ENCODE measurements at places on chromosomes 4 and X.

DNA sequence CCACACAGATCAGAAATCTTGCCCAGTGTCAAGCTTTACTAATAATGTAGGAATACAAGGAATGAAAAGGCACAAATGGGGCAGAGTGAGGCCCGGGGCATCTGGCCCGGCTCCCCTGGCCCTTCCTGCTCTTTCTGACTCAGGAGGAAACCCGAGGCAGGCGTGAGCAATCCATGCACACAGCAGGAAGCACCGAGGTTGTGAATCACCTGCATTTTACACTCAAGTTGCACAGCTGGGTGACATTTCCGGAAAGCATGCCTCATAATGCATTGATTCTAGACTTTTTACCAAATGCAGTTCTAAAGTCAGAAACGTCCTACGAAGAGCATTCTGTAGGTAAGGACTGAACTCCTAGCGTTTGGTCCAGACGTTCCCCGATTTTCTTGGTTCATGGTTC, 38.9 kb downstream of the PRIMPOL start:
- no peak overlapping the region for H3K4me3 ChIP-seq
- H3K4me1 ChIP-seq: peaks cover 20% of the 10 kb centered on the region
- no peaks in the 10 kb centered on the region for H3K27me3 ChIP-seq
- H3K36me3 ChIP-seq: peaks cover 23% of the 10 kb centered on the region
- H3K27ac ChIP-seq: peak overlapping the region; percentile 8

DNA sequence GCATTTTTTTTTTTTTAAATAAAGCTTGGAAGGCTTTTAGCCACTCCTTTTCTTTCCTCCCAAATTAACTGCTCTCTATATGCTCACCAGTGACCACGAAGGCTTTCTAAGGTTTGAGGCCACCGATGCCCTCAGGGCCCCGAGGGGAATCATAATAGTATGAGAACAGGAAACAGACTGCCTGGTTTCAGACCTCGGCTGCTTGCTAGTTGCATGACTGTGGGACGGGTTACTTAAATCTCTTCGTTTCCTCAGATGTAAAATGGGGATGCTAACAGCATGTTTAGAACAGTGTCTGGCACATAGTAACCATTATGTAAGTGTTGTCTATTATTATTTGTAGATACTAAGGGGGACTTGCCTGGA, 3.6 kb downstream of the LINC00632 start:
- no peaks in the 10 kb centered on the region for H3K4me1 ChIP-seq
- H3K27ac ChIP-seq: no peak overlapping the region
- H3K4me3 ChIP-seq: no peak overlapping the region
- DNase-seq: no peak
- H3K27me3 ChIP-seq: peaks cover 2% of the 10 kb centered on the region

DNA sequence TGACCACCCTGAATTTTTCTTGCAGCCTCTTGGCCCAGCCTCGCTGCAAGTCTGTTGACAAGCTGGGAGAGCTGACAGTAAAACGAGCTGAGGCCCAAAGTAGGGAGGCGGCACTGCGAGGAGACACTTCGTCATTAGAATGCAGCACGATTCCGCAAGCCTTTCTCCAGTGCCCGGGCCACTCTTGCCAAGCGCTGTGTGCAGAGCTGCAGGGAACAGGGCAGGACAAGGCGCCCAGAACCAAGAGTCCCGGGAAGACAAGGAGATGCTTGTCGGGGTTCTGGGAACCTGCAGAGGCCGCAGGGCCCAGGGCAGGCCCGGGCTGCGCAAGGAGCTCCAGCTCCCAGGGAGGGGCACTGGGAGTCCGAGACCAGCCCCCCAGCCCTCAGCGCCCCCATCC, 187.1 kb downstream of the BCOR start:
- peaks cover 6% of the 10 kb centered on the region for H3K4me1 ChIP-seq
- no peak overlapping the region for H3K4me3 ChIP-seq
- no peak for DNase-seq
- H3K27me3 ChIP-seq: no peaks in the 10 kb centered on the region
- no peak overlapping the region for H3K27ac ChIP-seq

- H3K4me3 ChIP-seq: no peak overlapping the region
- no peaks in the 10 kb centered on the region for H3K4me1 ChIP-seq
- no peak overlapping the region for H3K27ac ChIP-seq
- no peaks in the 10 kb centered on the region for H3K27me3 ChIP-seq
These were observed 158.4 kb downstream of the PDHA2 start for GRCh38 chr4:95998311-95998710.

DNA sequence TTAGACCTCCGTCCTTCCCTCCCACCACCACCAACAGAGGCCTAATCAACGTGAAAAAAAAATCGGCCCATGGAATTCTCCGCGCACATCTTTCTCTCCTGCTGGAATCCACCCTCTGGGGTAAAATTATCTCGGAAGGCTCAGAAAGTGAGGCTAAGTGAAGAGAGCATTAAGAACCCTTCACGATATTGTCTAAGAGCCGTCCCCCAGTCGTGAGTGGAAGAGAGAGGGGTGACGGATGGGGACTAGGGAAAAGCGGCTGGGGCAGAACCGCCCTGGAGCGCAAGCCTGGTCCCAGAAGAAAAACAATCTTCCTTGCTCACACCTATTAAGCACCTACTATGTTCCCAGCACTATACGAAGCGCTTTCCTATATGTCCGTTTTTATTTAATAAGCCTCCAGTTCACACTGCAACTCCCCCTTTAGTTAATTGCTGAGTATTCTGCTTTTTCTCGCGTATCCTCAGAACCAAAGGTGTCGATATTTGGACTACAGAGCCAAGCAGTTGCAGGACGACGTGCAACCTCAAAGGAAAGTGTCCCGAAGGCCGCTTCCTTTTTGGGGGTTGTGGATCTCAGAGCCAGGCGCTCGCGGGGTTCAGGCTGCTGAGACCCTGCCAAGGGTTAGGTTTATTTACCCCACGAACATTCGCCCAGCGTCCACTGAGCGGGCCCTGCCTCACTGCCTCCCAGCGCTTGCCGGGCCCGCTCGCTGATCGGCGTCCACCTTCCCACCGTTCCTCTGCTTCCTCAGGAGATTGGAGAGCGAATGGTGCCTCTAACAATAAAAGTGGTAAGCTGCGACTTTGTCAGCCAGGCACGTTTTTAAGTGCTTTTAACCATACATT, 889 bp downstream of the MGARP start:
- no peaks in the 10 kb centered on the region for H3K36me3 ChIP-seq
- peaks cover 19% of the 10 kb centered on the region for H3K4me1 ChIP-seq
- H3K4me3 ChIP-seq: peak overlapping the region; percentile 79
- H3K27me3 ChIP-seq: peaks cover 59% of the 10 kb centered on the region
- no peak overlapping the region for H3K27ac ChIP-seq

DNA sequence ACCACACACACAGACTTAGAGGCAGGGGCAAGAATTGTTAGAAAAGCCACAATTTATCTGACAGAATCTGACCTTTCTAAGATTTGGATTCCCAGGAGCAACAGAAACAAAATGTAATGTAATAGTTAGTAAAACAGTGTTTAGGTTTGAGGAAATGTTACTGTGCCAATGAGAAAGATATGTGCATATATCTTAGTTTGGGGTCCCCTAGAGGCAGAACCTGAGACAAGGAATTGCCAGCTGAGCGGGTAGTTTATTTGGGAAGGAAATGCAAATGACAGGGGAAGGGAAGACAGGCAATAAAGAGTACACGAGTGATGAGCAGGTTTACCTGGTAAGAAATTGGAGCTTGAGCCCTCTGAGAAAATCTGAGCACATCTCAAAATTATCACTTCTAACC, 31.3 kb upstream of the DDX53 start:
- H3K27ac ChIP-seq: no peak overlapping the region
- H3K27me3 ChIP-seq: no peaks in the 10 kb centered on the region
- DNase-seq: no peak
- H3K36me3 ChIP-seq: no peaks in the 10 kb centered on the region
- no peak overlapping the region for H3K4me3 ChIP-seq

DNA sequence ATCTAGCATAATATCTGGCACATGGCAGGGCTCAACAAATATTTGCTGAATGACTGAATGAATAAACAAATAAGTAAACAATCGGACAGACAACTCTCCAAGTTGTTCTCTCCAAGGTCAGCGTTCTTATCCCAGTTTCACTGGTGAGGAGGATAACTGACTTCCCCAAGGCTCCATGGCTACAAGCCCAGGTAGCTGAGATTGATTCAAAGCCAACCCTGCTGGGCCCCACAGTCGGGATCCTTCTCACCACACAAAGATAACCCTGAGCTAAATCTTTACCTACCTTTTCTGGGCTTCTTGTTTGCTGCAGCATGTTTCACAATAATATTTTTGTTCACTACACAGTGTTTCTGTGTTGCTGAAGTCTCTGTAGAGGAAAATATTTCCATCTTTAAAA, 54.9 kb downstream of the USP46 start:
- peaks cover 14% of the 10 kb centered on the region for H3K36me3 ChIP-seq
- H3K27ac ChIP-seq: no peak overlapping the region
- no peak overlapping the region for H3K4me3 ChIP-seq
- no peaks in the 10 kb centered on the region for H3K4me1 ChIP-seq
- DNase-seq: no peak

DNA sequence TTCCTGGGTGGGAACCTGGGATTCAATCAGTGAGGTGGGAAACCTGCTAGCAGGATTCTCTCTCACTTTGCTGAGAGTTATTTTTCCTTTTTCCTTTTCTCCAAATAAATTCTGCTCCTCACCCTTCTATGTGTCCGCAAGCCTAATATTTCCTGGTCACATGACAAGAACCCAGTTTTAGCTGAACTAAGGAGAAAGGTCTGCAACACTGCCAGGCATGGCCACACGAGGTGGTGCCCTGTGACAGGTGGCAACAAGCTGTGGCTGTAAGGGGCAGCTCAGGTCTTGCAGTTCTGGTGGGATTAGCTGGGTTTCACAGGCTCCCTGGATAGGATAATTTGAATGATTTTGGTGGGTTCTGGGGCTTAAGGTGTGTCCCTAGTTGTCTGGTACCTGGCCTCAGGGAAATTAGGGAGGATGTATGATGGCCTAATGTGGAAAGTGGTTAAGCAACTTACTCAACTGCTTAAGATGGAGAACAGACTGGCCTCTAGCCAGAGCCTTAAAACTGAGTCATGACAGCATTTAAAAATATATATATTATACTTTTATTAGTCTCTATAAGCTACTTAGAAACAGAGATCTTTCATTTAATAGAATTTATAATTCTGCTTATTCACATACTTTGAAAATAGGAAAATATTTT, 215.0 kb downstream of the IL15 start:
- DNase-seq: no peak
- H3K4me3 ChIP-seq: no peak overlapping the region
- no peak overlapping the region for H3K27ac ChIP-seq
- H3K4me1 ChIP-seq: no peaks in the 10 kb centered on the region
- H3K36me3 ChIP-seq: no peaks in the 10 kb centered on the region
- H3K27me3 ChIP-seq: peaks cover 4% of the 10 kb centered on the region

- H3K27me3 ChIP-seq: no peaks in the 10 kb centered on the region
- H3K4me1 ChIP-seq: no peaks in the 10 kb centered on the region
- H3K36me3 ChIP-seq: no peaks in the 10 kb centered on the region
These were observed 67.0 kb upstream of the VCX start for GRCh38 chrX:7775987-7776386.

DNA sequence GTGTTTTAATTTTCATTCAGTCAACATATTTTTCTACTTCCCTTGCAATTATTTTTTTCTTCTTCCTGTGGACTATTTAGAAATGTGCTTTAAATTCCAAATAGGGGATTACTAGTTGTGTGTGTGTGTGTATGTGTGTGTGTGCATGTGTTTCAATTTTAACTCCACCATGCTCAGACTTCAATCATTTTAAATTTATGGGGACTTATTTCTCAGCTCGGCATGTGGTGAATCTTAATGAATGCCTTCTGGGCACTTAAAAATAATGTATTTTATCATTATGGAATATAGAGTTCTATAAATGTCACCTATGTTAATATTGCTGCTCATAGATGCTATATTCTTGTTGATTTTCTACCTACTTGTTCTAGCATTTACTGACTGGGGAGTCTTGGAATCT, 465.6 kb upstream of the PRKX start:
- H3K4me1 ChIP-seq: no peaks in the 10 kb centered on the region
- H3K27me3 ChIP-seq: no peaks in the 10 kb centered on the region
- DNase-seq: no peak

- H3K36me3 ChIP-seq: no peaks in the 10 kb centered on the region
- DNase-seq: no peak
- no peaks in the 10 kb centered on the region for H3K4me1 ChIP-seq
These were observed 67.2 kb upstream of the NDP start for GRCh38 chrX:44040406-44040805.

DNA sequence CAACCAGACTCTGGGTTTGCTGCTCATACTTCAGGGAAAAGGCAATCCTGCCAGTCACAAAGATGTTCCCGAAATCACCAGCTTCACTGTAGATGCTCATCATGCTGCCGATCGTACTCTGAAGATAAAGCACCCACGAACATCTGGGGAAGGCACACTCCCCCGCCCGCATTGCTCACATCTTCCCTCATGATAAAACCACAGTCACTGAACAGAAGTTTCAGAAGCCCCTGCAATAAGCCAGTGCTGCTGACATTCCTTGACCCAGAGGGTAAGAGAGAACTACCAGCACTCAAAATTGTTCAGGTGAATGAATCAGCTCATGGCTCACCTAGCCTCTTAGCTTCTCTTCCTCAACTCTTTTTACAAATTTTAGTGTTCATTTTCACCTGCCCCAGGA, 43.1 kb downstream of the SRPX2 start:
- no peak for DNase-seq
- H3K27ac ChIP-seq: no peak overlapping the region
- no peak overlapping the region for H3K4me3 ChIP-seq

DNA sequence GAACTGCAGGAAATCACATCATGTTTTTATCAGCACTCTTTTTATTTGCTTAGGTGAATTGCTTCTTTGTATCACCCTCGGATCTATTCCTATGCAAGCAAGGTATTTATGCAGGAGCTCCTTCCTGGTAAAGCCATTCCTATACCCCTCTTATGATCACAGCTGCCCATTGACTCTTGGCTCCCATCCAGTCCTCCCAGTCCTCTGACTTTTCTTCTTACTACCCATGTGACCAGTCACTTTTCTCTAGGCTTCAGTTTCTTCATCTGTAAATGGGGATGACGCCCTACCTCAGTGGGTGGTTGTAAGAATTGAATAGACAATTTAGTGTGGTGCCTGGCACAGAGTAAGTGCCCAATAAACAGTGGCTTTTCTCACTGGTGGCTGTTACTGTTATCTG, 144.9 kb downstream of the FHIP1A start:
- H3K27ac ChIP-seq: no peak overlapping the region
- H3K4me1 ChIP-seq: no peaks in the 10 kb centered on the region
- no peak for DNase-seq
- H3K27me3 ChIP-seq: peaks cover 14% of the 10 kb centered on the region
- no peaks in the 10 kb centered on the region for H3K36me3 ChIP-seq

DNA sequence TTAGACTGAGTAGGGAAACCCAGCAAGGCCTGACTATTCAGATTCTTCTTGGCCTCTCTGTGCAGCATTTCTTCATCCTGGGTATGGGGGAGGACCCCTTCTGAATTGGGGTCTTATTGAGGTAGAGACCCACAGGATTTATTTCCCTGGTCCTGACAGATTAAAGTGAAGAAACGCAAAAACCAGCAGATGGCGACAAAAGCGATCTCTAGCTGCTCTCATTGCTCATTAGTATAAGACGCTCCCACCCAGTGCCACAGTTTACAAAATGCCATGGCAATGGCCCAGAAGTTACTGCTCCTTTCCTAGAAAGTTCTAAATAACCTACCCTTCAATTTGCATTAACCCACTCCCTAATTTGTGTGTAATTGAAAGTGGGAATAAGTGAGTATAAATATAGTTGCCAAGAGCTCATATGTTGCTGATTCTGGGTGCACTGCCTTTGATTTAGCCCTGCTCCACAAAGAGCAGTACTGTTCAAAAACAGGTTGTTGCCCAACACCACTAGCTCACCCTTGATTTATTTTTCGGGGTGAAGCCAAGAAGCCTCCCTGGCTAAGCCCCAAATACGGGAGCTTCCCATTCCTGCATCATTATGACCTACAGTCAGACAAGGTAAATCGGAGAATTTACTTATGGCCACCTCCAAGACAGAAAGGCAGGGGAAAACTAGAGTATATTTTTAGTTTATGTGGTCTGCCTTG, 3.7 kb upstream of the BEX4 start:
- no peak overlapping the region for H3K27ac ChIP-seq
- DNase-seq: peak; percentile 79
- H3K27me3 ChIP-seq: peaks cover 2% of the 10 kb centered on the region
- H3K4me1 ChIP-seq: peaks cover 5% of the 10 kb centered on the region
- no peak overlapping the region for H3K4me3 ChIP-seq
